ENCODE measurements at places on chromosomes 3 and 15. TPM values are rescaled to one million over a fixed set of nuclear protein-coding genes. Genes with fewer than 3 reads are reported as not detected.

Gene ADIPOQ
- not detected for total RNA-seq

- DNase-seq: no peak
These were observed 30.0 kb downstream of the C3orf18 start for GRCh38 chr3:50537421-50538129.

- DNase-seq: no peak
These were observed 296.6 kb upstream of the LMCD1 start for GRCh38 chr3:8204853-8205650.

DNA sequence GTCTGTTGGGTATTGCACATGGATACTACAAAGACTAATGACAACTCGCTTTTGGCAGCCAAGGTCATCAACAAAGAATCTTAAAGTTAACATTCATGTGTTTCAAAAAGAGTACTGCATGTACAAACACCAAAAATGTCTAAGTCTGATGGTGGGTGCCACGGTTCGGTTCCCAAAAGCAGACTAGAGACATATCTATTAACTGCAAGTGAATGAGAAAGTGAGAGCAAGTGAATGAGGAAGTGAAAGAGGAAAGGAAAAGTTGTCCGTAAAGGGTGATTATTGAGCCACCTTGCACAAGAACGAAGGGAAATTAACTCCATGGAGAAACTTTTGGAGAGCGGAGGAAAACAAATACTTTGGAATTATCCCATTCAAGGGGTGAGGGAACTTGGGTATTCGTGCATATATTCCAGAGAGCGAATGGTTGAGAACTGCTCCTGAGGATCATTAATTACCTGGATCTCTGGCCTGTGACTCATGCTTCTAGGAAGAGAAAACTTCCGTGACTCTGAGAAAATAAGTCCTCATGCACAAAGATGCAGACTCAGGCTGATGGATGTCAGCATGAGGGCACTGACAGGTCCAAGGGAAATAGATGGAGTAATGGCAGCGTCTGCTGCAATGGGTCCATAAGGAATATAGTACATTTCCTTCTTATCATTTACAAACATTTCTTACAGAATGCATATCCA, 336.5 kb upstream of the TGFBR2 start:
- DNase-seq: no peak

GRCh38 chr15:99421172-99421656, 144.6 kb upstream of the MEF2A start:
- no peak for DNase-seq

- DNase-seq: no peak
These were observed 53.4 kb downstream of the OXSM start for GRCh38 chr3:25843332-25843731.

Gene ANKRD34C
- total RNA-seq: not detected

DNA sequence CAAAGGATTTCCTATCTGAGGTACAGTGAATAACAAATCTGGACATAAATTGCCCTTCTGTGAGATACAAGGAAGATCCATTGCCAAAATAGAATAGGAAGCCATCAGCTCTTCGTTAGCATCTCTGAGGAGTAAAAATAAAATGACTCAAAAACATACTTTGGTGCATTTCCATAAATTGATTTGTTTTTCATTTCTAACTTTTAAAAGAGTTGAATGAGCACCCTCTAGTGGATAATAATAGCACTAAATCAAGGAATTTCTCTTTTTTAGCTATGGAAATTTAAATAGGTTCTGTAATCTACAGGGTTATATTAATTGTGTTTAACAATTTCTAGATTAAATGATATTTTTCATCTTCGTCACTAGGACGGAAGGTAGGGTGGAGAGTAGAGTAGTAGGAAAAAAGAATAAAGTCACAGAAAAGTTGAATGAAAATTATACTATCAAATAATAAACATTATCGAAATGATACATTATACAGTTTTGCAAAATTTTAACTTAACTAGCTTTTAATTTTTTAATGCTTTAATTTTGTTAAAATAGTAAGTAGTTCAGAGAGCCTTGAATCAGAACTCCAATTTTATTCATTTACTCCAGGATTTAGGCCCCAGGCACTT, 6.4 kb downstream of the NSUN3 start:
- DNase-seq: no peak

DNA sequence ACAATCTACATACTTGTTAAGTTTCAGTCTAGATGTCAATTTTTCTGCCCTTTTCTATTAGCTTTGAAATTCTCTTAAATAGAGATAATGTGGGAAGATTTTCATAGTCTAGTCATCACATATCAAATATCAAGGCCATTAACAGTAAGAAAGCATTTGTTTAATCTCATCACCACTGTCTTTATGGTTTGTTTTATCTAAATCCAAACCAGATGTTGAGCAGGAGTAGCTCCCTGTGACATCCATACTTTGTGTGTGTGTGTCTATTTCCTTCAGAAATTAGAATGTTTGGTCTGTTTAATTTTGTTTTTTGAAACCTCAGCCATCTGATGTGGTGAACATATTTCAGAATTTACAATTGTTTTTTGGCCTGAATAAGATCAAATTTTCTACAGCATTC, 23.1 kb upstream of the GOLGA8B start:
- no peak for DNase-seq

DNA sequence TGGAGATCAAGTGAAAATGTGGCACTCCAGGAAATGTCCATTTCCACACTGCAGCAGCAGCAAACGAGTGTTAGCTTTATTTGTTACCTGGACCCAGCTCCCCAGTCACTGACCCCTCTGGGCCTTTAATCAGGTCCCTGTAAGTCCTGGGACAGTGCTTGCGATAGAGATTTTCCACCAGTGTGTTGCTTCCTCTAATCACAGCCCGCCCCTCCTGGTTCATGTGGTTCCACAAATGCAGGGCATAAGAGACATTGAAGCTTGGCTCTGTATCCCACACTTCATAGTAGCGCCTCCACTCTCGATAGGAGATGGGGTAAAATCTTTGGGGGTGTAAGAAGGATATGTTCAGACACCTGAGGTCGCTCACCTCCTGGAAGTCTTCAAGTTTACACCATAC, 8.0 kb downstream of the A4GNT start:
- DNase-seq: no peak

DNA sequence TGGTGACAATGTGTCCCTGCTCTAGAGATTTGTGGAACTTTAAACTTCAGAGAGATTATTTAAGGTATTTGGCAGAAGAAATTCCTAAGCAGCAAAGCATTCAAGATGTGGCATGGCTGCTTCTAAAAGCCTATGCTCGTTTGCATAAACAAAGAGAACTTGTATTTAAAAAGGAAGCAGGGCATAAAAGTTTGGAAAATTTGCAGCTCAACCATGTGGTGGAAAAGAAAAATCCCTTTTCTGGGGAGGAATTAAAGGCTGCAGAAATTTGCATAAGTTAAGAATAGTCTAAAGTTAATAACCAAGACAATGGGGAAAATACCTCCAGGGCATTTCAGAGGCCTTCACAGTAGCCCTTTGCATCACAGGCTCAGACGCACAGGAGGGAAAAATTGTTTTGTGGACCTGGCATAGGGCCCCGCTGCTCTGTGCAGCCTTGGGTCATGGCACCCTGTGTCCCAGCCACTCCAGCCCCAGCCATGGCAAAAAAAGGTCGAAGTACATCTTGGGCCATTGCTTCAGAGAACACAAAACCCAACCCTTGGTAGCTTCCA, 1109.1 kb downstream of the OTOL1 start:
- DNase-seq: no peak

DNA sequence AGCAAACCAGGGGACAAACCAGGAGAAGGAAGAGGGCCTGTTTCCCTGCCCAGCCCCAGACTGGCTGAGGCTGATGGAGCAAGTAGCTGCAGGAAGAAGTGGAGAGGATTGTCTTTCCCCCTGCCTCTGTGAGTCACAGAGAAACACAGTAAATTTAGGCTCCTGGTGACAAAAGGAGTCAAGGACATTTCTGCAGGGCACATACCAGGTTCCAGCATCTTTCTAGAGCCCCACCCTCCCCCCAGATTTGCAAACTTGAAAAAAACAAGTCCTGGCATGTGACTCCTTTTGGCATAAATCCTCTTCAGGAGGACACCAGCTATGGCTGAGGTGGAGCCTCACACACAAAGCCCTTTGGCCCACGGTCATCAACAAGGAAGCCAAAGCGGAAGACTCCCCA, 17.8 kb downstream of the PLD1 start:
- no peak for DNase-seq

DNA sequence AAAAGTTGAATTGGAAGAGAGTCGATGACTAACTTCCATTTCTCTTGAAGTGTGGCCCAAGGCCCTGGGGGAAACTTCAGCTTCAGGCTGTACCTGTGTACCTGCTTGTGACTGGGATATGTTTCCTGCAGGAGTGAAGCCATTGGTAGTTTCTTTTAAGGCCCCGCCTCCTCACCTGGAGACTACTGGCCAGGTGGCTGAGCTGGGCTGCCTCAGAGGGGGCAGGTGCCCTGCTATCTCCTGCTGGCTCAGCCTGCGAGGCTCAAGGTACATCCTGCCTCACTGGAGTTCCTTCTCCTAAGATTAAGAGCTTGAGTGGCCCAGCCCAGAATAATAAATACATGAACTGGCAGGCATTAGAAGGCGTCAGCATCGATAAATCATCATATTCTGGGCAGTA, 121.6 kb upstream of the ROPN1 start:
- DNase-seq: no peak

GRCh38 chr3:180188512-180189309, 152.0 kb upstream of the PEX5L start:
- no peak for DNase-seq

- DNase-seq: no peak
These were observed 5.3 kb downstream of the ZNF710 start for GRCh38 chr15:90006217-90007075.

Gene ZBTB47
- total RNA-seq: 6.2 TPM

- no peak for DNase-seq
These were observed 51.1 kb downstream of the BDH1 start for GRCh38 chr3:197504641-197505121.

Gene HRG
- total RNA-seq: not detected

Gene NMNAT3
- total RNA-seq: 2.5 TPM

- DNase-seq: no peak
These were observed 4.5 kb downstream of the DLEC1 start for GRCh38 chr3:38043486-38043885.

DNA sequence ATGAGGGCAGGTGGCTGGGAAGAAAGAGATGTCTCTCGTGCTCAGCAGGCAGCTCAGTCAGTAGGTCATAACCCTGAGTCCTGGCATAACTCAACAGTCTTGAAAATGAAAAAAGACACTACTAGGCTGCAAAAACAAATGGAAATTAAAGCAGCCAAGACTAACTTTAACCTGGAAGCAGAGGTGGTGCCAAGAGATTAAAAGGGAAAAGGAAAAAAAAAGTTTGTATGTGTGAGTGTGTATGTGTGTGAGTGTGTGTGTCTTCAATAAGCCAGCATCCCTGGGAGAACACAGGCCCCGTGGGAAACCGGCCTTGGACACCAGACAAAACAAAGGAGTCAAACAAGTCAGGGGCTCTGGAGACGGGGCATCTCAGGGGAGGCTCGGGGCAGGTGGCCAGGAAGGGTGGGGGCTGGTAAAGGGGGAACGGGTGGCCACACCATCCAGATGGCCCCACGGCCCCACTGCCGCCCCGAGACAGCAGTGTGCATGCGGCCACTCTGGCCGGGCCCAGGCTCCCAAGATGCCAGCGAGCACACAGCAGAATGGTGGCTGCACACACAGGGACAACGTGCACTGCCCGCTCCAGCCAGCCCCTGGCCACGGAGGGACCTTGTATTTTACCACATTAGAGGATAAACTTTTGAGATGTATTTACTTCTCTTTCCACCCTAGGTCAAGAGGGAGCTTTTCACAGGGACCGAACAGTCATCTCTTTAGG, 23.8 kb downstream of the CYFIP1 start:
- no peak for DNase-seq

DNA sequence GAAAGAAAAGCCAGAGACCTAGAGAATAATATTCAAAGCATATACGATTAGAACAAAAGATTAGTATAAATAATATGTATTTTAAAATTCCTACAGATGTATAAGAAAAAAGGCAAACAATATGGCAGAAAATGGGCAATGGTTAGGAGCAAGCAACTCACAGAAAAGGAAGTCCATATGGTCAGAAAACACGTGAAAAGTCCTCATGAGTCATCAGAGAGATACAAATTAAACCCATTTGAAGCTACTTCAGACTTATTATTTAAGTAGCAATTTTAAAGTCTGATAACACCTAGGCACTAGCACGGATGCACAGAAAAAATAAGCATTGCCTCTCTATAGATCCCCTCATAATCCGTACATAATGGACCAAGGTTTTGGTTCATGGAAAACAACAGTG, 25.6 kb downstream of the SLC7A14 start:
- no peak for DNase-seq

Measured in epithelial cell of proximal tubule (primary cell).